ENCODE measurements at places on chromosomes 12 and 14. TPM values are rescaled to one million over a fixed set of nuclear protein-coding genes. Genes with fewer than 3 reads are reported as not detected.

DNA sequence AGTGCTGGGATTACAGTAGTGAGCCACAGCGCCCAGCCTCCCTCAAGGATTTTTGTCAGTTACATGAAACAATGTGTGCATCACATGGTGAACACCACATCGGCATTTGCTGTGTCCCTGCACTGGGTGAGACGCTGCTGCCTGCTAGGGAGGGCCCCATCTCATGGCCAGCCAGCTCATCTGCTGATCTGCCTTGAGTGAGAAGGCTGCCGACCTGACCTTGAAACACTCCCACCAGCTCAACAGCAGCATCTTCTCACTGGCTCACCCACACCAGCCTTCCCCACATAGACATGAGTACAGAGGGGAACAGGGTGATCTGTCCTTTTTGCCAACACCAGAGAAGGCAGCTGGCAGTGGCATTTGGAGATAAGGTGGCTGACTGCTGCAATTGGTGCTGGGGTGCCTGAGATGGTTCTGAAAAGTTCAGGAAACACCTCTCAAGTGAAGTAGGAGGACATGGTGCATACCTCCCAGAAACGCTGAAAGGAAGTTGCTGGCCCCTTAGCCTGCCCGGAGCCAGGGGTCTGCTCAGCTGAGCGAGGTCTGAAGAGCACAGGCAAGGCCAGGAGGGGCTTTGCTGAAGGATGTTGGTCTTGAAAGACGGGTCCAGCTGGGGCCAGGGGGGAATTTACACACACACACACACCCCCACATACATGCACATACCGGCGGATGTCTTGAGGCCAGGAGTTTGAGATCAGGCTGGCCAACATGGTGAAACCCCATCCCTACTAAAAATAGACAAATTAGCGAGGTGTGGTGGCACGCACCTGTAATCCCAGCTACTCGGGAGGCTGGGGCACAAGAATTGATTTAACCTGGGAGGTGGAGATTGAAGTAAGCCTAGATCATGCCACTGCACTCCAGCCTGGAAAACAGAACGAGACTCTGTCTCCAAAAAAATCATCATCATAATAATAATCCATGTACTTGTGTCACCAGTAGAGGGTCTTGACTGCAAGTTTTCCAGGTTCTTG lies 14.3 kb upstream of the PPP1R13B start:
- no peak for DNase-seq

CAPZA3 gene
- not detected for total RNA-seq

LRRC10 gene
- total RNA-seq, result not detected

HCAR1 gene
- total RNA-seq, result 0.06 TPM

DNA sequence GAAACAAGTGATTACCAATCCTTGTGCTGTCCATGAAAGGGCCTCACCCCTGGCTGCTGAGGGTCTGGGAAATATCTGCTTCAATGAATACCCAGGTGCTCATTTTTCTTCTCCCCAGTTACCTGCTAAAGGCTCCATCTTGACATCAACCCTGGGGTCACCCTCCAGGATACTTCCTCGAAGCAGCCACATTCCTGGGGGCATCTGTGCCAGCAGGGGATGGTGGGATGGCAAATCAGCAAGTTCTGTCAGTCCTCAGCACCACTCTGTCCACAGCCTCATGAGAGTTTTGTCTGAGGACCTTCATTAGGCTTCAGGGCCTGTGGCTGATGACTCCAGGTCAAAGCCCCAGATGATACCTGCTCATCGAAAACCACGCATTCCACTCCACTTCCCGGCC lies 124.8 kb downstream of the ZFP36L1 start:
- no peak for DNase-seq

DNA sequence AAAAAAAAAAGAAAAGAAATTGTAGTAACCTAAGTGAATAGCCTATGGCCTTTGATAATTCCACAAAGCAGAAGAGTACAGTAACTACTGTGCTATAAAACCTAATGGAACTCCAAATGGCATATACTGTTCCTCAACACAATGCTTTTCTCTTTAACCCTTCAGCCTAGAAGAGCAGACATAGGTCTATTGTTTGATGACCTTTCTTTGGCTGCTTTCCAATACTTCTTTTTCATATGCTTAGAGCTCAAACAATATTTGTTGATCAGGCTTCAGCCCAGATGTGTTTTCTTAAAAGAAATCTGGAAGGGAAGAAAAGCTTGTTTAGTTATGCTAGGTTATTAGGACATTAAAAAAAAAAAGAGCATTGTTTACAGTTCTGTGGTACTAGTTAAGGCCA lies 116.4 kb downstream of the NTN4 start:
- no peak for DNase-seq

Measured in activated CD8-positive, alpha-beta memory T cell treated with anti-CD3 and anti-CD28 coated beads, Interleukin-2, amount 10 ng/mL, durations not matched to agents 7 days and 5 days (primary cell).